Stimulated activated CD4-positive, alpha-beta T cell treated with anti-CD3 and anti-CD28 coated beads, Interleukin-15, amount 100 ng/mL, for 1 hour (primary cell): ENCODE measurements at places on chromosomes 4 and X.

- DNase-seq: no peak
Observed at GRCh38 chrX:50988649-50989048, 78.1 kb downstream of the BMP15 start.

- DNase-seq: no peak
Observed at GRCh38 chr4:47737326-47737725, 100.5 kb downstream of the CORIN start.

GRCh38 chr4:105952591-105952990 lies 57.3 kb downstream of the NPNT start:
- DNase-seq: no peak

DNA sequence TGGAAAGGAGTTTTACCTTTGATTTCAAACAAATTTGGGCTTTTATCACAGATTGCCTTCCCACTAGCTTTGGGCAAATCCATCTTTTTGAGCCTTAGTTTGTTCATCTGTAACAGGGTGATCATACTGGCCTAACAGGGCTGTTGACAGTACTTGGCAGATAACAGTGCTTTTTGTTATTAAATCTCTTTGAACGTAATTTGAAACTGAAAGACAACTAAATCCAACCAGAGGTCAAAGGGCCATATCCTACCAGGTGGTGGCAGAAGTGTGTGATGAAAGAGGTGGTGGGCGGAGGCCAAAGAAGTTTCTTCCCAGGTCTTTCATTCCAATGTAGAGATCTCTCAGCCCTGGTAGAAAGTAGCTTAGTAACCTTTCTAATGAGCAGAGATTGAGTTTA lies 35.2 kb upstream of the TADA2B start:
- no peak for DNase-seq

GRCh38 chr4:815464-816146 lies 10.3 kb downstream of the CPLX1 start:
- no peak for DNase-seq

GRCh38 chr4:146340798-146341197 lies 126.5 kb downstream of the REELD1 start:
- no peak for DNase-seq

DNA sequence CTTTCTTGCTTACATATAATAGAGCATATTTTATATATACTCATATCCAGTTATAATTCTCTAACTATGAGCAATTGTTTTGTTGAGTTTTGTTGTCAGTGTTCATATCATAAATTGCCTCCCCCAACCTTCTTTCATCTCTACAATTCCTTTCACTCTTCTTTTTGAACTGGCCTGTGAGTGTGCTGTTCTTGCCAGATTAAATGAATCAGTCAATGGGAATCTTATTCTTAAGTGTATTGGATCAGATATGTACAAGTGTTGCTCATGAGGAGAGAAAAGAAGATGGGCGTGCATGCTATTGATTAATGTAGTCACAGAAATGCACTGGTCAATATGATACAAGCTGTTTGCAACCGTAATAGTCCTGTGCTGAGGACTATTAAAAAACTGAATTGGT lies 728.1 kb upstream of the MAGEB2 start:
- DNase-seq: no peak

DNA sequence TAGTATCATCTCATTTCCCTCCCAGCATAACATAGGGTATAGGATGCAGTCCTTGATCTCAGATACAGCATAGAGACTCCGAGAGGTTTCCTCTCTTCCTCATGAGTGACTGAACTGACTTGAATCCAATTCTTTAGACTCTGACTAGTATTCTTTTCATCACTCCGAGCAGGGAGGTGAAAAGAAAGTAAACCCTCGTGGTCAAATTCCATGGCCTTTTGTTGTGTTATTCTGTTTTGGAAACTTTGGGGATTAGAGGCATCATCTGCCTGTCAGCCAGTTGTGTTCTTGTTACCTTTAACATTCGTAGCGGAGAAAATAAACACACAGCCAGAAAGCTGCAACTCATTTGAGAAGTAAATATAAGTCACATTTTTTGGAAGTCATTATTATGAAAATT lies 206.6 kb downstream of the ARHGAP10 start:
- DNase-seq: no peak

- DNase-seq: no peak
Observed at GRCh38 chr4:7358100-7358735, 76.5 kb downstream of the PSAPL1 start.
